ENCODE measurements at places on chromosomes 11 and 22.
A peak's percentile ranks its signal among the peaks of the same experiment; 100 is the strongest.

- peaks cover 12% of the 10 kb centered on the region for H3K27me3 ChIP-seq
- no peak overlapping the region for H3K4me3 ChIP-seq
- no peaks in the 10 kb centered on the region for H3K4me1 ChIP-seq
- no peaks in the 10 kb centered on the region for H3K36me3 ChIP-seq
- no peak overlapping the region for H3K27ac ChIP-seq
- DNase-seq: no peak
Measured at GRCh38 chr11:117724104-117724503, 72.9 kb downstream of the DSCAML1 start.

- H3K4me3 ChIP-seq: no peak overlapping the region
- DNase-seq: no peak
- no peaks in the 10 kb centered on the region for H3K27me3 ChIP-seq
Measured at GRCh38 chr22:26226538-26227297, 57.5 kb downstream of the SEZ6L start.

- DNase-seq: no peak
- no peak overlapping the region for H3K4me3 ChIP-seq
- no peaks in the 10 kb centered on the region for H3K27me3 ChIP-seq
- H3K36me3 ChIP-seq: no peaks in the 10 kb centered on the region
- H3K4me1 ChIP-seq: peaks cover 29% of the 10 kb centered on the region
Measured at GRCh38 chr11:117936973-117937372, 7.8 kb upstream of the TMPRSS13 start.

- H3K4me3 ChIP-seq: no peak overlapping the region
- H3K27ac ChIP-seq: no peak overlapping the region
- H3K4me1 ChIP-seq: no peaks in the 10 kb centered on the region
- H3K27me3 ChIP-seq: no peaks in the 10 kb centered on the region
- H3K36me3 ChIP-seq: no peaks in the 10 kb centered on the region
Measured at GRCh38 chr11:104402812-104403521, 239.0 kb upstream of the PDGFD start.

DNA sequence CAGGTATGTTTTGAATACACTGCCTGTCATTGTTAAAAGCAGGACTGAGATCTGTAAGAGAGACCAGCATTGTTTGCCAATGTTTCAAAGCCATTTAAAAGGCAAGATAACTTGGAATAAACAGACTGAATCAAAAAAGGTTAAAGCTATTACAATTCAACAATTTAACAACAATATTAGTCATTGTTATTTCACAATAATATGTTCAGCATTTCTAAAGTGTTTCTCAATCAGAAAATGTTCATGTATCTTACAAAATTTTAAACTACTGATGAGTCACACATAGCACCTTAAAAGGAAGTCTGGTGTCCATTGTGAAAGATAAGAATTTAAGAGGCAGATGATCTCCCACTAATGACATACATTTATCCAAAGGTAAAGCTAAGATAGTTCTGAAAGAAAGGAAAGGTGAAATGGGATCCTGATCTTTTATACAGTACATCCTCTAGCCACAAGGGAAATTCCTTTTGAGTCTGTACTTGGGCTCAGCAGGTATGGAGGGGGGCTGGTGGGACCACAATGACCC lies 79.7 kb downstream of the MAML2 start:
- DNase-seq: no peak
- H3K36me3 ChIP-seq: peaks cover 17% of the 10 kb centered on the region
- no peak overlapping the region for H3K4me3 ChIP-seq
- peak overlapping the region; percentile 25 for H3K27ac ChIP-seq
- H3K27me3 ChIP-seq: no peaks in the 10 kb centered on the region

DNA sequence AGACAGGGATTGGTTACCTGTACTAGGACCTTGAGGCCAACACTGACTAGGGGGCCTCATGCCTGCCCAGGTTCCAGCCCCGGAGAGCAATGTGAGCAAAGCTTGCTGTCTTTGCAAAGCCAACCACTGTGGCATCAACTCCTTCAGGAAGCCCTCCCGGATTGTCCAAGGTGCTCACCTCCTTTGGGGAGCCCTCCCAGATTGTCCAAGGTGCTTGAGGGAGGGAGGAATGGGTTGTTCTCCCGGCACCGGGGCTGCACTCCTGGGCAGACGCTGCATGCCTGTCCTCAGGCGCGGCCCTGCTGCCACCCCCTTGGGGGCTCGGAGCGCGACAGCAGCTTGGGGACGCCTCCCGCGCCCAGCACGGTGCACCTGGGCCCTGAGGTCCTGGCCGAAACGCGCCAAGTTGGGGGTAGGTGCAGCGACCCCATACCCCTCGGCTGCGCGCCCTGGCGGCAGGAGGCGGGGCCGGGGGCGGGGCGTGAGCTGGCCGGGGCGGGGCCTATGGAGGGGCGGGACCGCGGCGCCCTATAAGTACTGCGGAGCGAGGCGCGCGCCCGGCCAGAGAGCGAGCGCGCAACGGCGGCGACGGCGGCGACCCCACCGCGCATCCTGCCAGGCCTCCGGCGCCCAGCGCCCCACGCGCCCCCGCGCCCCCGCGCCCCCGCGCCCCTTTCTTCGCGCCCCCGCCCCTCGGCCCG lies at the start of gene CD81:
Gene CD81 (plus strand): TSS at position 560 of the 701 bp plus-strand sequence. CDS start 240 bp downstream, outside the sequence.
- peak within 1 kb of the TSS; percentile 86 for H3K4me3 ChIP-seq
- peaks cover 8% of the 10 kb centered on the region for H3K27me3 ChIP-seq
- peak; percentile 55 for DNase-seq

GRCh38 chr22:23527971-23528740 lies 51.9 kb downstream of the IGLL1 start:
- no peak overlapping the region for H3K4me3 ChIP-seq
- no peaks in the 10 kb centered on the region for H3K36me3 ChIP-seq
- no peak overlapping the region for H3K27ac ChIP-seq
- no peaks in the 10 kb centered on the region for H3K4me1 ChIP-seq
- no peak for DNase-seq

DNA sequence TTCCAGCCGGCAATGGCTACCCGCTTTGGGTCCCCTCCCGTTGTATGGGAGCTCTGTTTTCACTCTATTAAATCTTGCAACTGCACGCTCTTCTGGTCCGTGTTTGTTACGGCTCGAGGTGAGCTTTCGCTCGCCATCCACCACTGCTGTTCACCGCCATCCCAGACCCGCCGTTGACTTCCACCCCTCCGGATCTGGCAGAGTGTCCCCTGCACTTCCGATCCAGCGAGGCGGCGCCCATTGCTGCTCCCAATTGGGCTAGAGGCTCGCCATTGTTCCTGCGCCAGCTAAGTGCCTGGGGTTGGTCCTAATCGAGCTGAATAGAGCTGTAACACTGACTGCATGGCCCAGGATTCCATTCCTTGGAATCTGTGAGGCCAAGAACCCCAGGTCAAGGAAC lies 359.9 kb downstream of the CTTN start:
- H3K36me3 ChIP-seq: no peaks in the 10 kb centered on the region
- no peaks in the 10 kb centered on the region for H3K27me3 ChIP-seq
- DNase-seq: no peak
- H3K4me1 ChIP-seq: no peaks in the 10 kb centered on the region
- no peak overlapping the region for H3K4me3 ChIP-seq
- no peak overlapping the region for H3K27ac ChIP-seq

- no peak overlapping the region for H3K4me3 ChIP-seq
- DNase-seq: no peak
- H3K36me3 ChIP-seq: no peaks in the 10 kb centered on the region
Measured at GRCh38 chr11:119704849-119705248, 24.2 kb downstream of the NECTIN1 start.

DNA sequence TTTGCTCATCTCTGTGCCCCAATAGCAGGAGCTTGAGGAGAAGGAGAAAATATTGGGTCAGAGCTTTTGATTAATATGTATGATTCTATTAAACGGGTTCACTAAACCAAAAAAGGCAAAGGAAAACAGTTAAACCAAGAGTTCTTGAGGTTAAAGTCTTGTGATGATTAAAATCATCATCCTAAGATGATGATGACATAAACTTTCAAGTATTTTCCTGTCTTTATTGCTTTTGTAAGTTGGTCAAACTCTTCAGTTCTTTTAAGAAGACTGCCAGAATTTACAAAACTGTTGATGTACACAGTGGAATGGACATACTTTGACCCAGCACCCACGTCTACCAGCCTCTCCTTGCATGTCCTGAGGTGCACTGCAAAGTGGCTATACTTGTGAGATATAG lies 41.0 kb downstream of the FDX1 start:
- no peak overlapping the region for H3K27ac ChIP-seq
- H3K4me3 ChIP-seq: no peak overlapping the region
- H3K36me3 ChIP-seq: peaks cover 25% of the 10 kb centered on the region
- no peaks in the 10 kb centered on the region for H3K27me3 ChIP-seq
- no peak for DNase-seq
- H3K4me1 ChIP-seq: peaks cover 23% of the 10 kb centered on the region

DNA sequence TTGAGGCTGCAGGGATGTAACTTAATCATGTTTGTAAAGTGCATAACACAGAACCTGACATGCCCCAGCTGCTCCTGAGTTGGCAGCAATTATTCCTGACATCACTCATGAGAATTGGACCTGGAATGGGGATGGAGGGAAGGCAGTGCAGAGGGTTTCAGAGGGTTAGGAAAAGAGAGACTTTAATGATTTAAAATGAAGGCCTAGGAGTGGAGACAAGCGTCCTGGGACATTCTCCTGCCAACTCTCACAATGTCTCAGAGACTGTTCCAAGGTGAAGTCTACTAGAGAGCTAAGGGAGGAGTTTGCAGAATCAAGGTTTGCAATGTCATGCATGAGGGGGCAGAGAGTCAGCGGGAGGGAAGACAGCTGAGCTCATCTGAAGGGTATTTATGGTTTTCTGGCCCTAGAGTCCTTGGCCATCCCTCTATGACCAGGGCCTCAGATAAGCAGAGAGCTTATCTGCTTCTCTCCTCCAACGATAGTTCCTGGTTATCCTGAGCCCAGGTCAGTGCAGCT lies 36.9 kb downstream of the GGTLC2 start:
- no peaks in the 10 kb centered on the region for H3K36me3 ChIP-seq
- H3K4me3 ChIP-seq: no peak overlapping the region
- no peak overlapping the region for H3K27ac ChIP-seq
- no peak for DNase-seq

GRCh38 chr11:134373591-134374052 lies 38.4 kb downstream of the B3GAT1 start:
- H3K4me1 ChIP-seq: no peaks in the 10 kb centered on the region
- H3K4me3 ChIP-seq: no peak overlapping the region
- H3K27ac ChIP-seq: no peak overlapping the region
- no peak for DNase-seq
- no peaks in the 10 kb centered on the region for H3K36me3 ChIP-seq

DNA sequence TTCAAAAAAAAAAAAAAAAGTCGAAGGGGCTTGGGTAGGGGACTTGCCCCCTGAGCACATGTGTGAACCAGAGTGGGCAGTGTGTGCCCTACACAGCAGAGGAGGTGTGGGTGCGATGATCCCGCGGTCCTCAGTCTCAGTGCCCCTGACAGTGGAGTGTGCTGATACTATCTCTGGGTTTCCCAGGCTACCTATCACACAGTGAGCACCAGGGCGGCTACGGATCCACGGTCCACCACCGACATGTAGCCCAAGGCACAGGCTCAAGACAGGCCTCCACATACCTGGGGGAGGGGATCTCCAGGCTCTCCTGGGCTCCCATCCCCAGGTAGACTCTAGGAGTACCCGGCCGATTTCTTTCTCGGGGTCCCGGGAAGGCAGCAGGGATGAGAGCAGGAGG lies 9.1 kb downstream of the B3GAT1 start:
- H3K27me3 ChIP-seq: peaks cover 8% of the 10 kb centered on the region
- no peak overlapping the region for H3K4me3 ChIP-seq
- H3K36me3 ChIP-seq: no peaks in the 10 kb centered on the region
- H3K27ac ChIP-seq: no peak overlapping the region

GRCh38 chr22:48939441-48940265 lies 888.0 kb downstream of the BRD1 start:
- H3K36me3 ChIP-seq: no peaks in the 10 kb centered on the region
- no peaks in the 10 kb centered on the region for H3K27me3 ChIP-seq
- H3K4me3 ChIP-seq: no peak overlapping the region

DNA sequence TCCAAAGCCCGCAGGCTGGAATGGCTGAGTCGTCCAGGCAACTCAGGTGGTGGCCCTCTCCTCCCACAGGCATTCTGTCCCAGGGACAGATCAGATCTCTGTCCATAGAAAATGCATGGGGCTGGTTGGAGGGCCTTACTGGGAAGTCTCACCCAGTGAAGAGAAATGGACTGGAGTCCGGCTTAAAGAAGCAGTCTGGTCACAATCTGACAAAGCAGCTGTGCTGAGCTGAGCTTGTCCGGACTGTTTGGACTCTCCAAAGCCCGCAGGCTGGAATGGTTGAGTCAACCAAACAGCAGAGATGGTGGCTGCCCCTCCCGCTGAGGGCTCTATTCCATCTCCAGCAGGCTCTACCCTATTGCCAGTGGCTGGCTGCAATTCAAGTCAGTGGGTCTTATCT lies 14.4 kb upstream of the DEPDC7 start:
- no peaks in the 10 kb centered on the region for H3K36me3 ChIP-seq
- peaks cover 60% of the 10 kb centered on the region for H3K27me3 ChIP-seq
- H3K4me3 ChIP-seq: no peak overlapping the region

GRCh38 chr11:14619603-14620531 lies 23.7 kb upstream of the PDE3B start:
- H3K27ac ChIP-seq: no peak overlapping the region
- H3K4me3 ChIP-seq: no peak overlapping the region
- H3K27me3 ChIP-seq: no peaks in the 10 kb centered on the region
- peaks cover 26% of the 10 kb centered on the region for H3K4me1 ChIP-seq
- no peak for DNase-seq
- peaks cover 58% of the 10 kb centered on the region for H3K36me3 ChIP-seq

DNA sequence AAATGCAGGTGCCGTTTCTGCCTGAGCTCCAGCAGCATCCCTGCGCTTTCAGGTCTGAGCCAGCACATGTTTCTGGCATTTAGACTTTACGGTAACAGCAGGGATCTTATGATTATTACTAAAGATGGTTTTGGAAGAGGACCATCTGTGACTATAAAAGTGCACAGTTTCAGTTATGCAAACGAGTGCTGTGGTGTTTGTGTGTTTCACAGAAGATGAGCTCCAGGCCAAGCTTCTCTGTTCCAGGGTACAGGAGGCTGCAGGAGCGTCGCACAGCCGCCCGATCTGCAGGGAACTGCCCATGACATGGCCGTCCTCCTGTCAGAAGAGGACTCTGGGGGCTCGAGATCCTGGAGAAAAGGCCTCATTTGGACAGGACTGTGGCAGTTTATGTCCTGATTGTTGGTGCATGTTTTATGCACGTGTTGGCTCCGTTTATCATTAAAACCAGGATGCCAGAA lies 297.3 kb downstream of the TBC1D22A start:
- H3K27ac ChIP-seq: no peak overlapping the region
- no peak for DNase-seq
- no peaks in the 10 kb centered on the region for H3K27me3 ChIP-seq
- no peak overlapping the region for H3K4me3 ChIP-seq
- peaks cover 3% of the 10 kb centered on the region for H3K36me3 ChIP-seq

DNA sequence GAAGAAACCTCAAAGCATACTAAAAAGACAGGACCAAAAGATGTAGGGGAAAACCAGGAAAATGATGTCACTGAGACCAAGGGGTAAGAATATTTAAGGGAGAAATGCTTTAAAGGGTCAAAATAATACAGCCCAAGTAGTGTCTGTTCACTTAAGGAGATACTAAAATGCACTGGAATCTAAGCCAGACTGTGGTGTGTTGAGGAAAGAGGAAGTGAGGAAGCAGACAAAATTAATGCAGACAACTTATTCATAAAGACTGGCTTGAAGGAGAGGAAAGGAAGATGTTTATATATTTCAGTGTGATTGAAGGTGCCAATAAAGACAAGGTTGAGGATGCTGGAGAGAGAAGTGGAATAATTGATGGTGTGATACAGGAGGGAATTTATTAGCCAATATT lies 15.7 kb downstream of the ZNF215 start:
- H3K4me1 ChIP-seq: no peaks in the 10 kb centered on the region
- no peak overlapping the region for H3K27ac ChIP-seq
- no peak overlapping the region for H3K4me3 ChIP-seq
- peaks cover 2% of the 10 kb centered on the region for H3K27me3 ChIP-seq
- no peak for DNase-seq
- peaks cover 11% of the 10 kb centered on the region for H3K36me3 ChIP-seq

Measured in activated T-helper 2 cell treated with anti-CD3 and anti-CD28 coated beads, Interferon-gamma antibody, Interleukin-2, Interleukin-4, amounts not matched to agents 10 μg/mL and 5 μg/mL and 100 μg/mL, durations not matched to agents 14 hours and 24 hours and 36 hours (primary cell).